ENCODE measurements at places on chromosomes 5 and 9. TPM values are rescaled to one million over a fixed set of nuclear protein-coding genes. Genes with fewer than 3 reads are reported as not detected.
A peak's percentile ranks its signal among the peaks of the same experiment; 100 is the strongest.

DNA sequence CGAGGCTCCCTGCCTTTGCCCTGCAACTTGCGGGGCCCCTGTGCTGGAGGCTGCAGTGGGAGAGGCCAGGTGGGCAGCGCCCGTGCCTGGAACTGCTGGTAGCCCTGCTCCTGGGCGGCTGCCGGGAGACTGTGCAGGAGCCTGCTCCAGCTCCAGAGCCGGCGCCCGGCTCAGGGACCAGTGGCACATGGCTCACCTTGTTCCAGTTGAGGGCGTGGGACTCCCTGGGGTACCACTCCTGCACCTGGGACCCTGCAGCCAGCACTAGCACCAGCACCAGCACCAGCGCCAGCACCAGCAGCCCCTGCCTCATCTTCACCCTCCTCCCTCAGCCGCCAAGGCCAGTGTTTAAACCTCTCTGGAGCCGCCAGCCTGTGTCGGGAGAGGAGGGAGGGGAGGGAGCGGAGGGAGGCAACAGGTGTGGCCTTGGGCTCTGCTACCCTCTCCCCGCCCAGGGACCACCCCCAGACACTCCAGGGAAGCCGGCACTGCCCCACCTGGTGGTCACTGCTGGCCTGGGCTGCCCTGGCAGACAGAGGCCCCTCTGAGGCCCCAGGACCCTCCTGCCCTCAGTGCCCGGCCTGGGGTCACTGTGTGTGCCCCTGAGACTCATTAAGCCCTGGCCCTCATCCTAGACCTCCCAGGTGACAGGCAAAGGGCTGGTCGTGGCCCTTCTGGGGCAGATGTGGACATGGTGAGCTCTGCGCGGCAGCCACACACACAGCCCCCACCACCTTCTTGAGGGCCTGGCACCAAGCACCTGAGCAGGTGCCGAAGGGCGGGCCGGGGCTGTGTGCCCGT, at the start of gene LCN10:
Gene LCN10 (minus strand): TSS at position 350 of the 801 bp plus-strand sequence. CDS start 37 bp downstream, at position 313.
- no peak for DNase-seq

DNA sequence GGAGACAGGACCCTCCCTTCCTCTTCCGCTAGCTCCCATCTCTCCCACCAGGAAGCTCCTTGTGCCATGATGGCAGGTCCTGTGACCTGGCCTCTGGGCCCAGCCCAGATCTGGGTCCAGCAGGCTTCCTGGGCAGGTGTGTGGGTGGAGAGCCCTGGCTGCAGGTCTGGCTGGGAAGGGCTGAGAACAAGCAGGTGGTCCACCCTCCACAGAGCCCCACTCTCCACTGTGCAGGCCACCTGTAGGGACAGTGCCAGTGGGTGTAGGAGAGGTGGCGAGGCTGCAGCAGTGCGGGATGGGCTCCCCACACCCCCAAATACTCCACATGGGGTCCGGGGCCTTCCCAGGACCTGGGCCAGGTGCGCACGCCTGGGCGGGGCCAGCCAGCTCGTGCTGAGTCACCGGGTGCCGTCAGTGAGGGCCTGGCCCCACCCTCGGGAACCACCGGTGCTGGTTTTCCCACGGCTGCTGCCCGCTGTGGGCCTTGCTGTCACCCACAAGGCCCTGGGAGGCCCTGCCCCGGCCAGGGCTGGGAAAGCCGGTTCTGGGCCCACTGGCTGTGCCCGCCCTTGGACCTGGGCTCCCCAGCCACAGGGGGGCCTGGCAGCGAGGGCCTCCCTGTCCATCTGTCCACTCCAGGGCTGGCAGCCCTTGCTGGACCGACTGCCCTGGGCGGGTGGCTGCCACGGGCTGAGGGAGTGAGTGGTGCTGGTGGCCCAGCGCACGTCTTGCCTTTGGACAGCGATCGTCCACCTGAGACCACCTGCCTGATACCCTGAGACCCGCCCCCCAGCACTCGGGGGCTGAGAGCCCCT, 9.3 kb upstream of the NRARP start:
- no peak for DNase-seq

DNA sequence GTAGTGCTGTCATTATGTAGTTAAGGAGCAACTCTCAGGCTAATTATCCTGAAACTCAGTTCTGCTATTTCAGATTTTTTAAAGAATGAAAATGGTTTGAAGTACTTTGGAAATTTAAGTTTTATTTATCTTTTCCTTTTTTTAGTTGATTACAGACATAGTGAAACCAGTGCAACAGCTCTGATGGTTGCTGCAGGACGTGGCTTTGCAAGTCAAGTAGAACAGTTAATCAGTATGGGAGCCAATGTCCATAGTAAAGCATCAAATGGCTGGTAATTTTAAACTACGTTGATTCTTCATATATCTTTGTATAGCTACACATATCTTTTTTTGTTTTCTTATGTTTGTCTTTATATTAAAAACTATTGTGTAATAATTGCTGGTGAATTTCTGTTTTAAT, 34.9 kb downstream of the YTHDC2 start:
- DNase-seq, result no peak

- no peak for DNase-seq
Observed at GRCh38 chr5:132822650-132823480, 7.6 kb downstream of the SHROOM1 start.

SMARCA2 gene
- 168 TPM for total RNA-seq

HSPA9 gene
- 222 TPM for total RNA-seq

GRCh38 chr5:52692039-52692438, 95.7 kb upstream of the ITGA1 start:
- DNase-seq, result no peak

DEPDC1B gene
- 3.8 TPM for total RNA-seq

DNA sequence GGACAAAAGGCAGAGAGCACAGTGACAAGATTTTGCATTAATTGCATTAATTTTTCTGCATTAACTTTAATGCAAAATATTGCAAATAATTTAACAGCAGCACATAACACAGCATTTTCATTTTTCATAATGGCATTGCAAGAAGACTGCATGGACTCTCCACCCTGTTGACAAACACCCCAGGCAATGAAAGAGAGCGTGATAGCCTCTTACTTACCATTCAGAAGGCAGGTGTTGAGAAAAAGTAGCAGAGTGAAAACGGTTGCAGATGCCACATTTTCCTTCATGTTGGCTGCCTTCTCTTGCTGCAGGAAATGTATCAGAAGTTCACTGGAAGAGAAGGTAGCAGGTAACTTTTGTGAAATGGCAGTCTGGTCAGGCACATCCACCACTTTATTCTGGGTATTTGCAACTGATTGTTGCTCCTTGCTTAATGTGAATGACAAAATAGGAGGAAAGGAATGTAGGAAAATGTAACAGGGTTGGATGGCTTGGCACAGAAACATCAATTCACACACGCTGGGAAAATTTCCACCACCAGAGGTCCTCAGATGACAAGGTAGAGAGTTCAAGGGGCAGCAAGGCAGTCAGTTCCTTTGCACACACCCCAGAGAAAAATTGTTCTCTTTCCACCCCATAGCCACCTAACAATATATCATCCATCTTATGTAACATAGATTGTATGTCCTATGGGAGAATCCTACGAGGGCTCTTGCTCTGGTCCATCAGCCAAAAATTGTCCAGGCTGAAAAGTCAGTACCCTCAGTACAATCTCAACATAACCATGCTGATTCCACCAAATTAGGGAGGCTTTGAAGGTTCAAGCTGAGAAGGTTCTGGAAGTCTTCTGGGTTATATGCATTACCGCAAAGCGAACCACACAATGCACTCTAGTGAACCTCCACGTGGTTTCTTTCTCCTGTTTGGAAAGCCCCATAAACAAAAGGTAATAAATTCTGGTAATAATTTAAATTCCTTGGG, 41.9 kb upstream of the AGXT2 start:
- peak; percentile 25 for DNase-seq
